Effector CD4-positive, alpha-beta T cell (primary cell): ENCODE measurements at places on chromosomes 2 and 18.

DNA sequence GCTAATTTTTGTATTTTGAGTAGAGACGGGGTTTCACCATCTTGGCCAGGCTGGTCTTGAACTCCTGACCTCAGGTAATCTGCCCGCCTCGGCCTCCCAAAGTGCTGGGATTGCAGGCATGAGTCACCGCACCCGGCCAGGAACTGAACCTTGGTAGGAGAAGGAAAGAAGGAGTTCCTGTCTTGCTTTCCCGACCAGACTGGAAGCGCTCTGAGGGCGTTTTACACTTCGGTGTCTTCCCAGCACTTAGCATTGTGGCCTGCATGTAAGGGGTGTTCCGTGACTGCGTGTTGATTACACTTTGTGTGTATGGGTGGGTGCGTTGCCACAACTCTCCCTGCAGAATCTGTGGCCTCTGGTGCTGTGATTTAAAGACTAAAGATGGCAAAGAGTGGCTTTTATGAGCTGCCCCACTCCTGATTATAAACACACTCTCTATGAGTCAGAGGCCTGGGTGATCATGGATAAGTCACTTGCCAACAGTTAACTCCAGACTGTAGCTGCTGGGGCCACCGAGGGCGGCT lies 46.0 kb downstream of the ODC1 start:
- no peak for DNase-seq

- no peak for DNase-seq
These were observed 9.2 kb downstream of the NMI start for GRCh38 chr2:151280271-151280670.

DNA sequence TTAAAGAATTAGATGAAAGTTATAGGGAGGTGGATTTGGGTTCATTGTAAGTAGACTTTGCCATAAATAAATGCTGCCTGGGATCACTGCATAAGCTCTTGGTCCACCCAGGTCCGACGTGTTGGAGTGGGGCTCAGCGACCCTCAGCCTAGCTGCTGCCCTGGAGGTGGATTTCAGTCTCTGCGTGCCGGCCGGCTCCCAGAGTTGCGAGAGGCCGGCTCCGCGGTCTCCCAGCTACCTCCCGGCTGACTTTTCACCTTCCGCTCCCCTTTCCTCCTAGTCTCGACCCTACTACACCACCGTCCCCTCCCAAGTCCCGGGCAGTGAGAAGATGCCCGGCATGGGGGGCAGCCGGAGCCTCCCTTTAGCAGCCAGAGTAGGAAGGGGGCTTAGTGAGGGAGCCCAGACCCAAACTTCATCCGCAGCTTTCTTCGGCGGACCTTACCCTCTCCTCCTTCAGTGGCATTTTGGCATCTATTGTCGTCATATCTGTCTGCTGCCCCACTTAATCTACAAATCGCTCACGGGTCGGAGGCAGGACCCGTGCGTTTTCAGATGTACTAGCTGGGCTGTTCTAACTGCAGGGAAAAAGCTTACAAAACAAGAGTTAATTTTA lies 8.1 kb downstream of the EMX1 start:
- no peak for DNase-seq

DNA sequence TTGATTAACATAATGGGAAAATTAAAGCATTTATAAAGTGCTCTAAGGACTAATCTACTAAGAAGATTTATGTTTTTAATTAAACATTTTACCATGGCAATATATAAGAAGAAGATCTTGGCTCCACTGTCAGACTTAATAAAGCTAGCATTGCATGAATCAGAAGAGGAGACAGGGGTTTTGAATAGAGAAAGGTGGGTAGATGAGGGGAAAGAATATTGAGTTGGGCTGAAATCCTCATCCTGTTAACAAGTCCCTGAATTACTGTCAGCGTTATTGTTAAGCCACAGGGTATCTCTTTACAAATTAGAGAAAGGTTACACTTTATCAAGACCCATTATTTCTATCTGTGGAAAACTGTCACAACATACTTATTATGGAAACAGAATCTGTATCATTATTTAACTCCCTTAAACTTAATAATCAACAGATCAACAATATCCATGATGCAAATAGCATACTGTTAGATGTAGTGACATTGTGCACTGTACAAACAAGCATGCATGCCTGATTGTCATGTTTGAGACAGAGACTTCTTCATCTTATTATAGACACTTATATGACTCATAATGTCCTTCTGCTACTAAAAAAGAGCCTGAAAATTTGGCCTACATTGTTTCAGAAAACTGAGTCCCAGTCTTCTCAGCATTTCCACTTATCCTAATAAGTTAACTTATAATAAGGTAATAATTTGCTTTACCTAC lies 304.1 kb downstream of the NRXN1 start:
- no peak for DNase-seq

GRCh38 chr2:54603357-54603756 lies 120.1 kb upstream of the EML6 start:
- DNase-seq, result no peak

DNA sequence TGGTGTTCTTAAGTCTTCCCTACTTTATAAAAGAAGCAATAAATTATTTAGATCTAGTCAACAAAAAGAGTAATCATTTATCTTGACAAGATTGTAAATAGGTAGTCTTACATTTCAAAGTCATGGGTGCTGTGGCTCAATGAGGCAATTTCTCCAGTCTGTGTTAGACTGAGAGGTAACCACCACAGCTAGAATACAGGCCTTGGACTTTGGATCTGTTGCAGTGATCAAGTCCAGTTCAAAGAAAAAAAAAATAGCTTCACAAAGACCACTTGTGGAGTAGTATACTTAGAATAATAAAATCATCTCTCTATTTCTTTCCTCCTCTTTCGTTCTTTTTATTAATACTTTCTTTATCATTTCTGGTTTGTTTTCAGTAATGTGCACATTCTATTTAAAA lies 93.1 kb upstream of the FSIP2 start:
- DNase-seq, result no peak

GRCh38 chr2:204437408-204437807 lies 107.9 kb upstream of the PARD3B start:
- DNase-seq, result no peak

- no peak for DNase-seq
These were observed 55.3 kb upstream of the TCF7L1 start for GRCh38 chr2:85077859-85078419.

DNA sequence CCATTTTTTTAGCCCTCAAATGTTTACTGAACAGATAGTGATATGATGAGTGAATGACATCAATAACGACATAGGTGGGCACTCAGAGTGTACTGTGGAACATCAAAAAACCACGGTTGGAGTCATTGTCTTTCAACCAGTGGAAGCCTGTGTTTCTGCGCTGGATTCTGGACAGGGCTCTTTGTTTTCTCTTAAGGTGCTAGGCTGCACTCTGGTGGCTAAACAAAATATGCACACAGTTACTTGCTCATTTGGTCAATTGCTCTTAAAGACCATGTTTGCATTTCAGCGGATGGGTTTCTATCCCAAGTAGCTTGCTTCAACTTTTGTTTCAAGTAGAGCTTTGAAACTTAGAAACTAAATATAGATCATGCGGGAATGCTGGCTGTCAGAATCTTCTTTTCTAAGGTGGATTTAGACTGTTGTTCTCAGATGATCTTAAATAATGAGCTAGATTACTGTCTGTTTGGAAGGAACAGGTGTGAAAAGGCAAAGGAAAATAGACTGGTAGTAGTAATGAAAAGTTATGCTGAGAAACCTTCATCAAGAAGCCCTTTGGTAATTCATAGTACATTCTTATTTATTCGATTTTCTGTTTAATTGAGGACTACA lies 48.5 kb upstream of the LYPD6B start:
- peak; percentile 43 for DNase-seq

- no peak for DNase-seq
These were observed 4.2 kb upstream of the ESCO1 start for GRCh38 chr18:21604671-21605070.

GRCh38 chr2:70596739-70597138 lies 43.1 kb upstream of the TGFA start:
- DNase-seq, result no peak

GRCh38 chr2:32926708-32927084 lies 20.1 kb upstream of the LTBP1 start:
- DNase-seq, result no peak

DNA sequence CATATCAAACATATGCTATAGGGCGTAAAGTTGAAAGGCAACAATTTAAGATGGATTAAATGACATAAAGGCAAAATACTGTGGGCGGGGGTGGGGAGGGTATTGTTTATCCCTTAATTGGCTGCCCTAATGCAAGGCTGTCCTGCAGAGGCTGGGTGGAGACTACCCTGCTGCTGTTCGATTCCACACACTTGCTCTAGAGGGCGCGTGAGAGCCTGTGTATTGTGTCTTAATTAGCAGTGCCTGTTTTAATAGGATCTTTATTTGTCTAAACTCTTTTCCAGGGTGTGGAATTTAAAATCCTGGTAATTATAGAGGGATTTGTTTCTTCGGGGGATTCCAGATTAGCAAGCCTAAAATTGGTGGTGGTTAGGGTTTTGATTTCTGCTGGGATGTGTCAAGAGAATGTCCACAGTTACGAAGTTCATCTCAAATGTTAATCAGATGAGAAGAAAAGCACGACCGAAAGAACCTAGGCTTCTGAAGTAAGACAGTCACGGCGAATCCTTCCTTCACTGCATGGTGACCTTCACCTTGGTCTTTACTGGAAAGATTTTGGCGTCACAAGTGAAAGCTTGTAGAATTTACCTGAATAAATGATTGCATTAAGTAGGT lies 103.5 kb upstream of the MAP3K20 start:
- no peak for DNase-seq

- no peak for DNase-seq
These were observed 27.1 kb upstream of the FMNL2 start for GRCh38 chr2:152307863-152308262.
